ENCODE measurements at places on chromosomes 1 and 21. TPM values are rescaled to one million over a fixed set of nuclear protein-coding genes. Genes with fewer than 3 reads are reported as not detected.
A peak's percentile ranks its signal among the peaks of the same experiment; 100 is the strongest.

SH2D1B gene
- not detected for total RNA-seq

DNA sequence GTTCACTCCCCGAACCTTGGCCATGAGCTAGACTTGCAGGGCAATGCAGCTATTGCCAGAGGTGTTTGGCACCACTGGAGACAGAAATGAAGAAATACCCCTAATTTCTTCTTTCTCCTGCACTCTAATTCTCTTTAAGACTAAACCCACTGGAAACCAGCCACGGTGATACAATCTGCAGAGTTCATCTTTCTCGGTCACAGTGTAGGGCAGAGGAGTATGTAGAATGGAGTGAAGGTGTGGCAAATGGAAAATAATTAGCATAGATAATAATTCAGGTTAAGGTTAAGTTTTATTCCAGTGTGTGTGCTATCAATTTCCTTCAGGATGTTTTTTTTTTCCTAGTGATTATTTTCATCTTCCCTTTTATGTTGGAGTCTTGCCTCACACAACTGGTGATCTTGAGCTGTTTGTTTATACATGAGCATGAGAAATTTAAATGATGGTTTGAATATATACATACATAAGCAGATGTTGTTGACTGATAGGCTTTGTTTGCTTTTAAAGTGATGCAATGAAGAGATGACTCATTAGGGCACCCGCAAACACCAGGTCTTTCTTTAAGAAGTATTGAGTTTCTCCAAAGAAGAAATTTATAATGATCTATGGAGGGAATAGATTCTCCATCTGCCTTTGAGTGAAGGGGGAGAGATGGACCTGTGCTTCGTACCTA is 81.9 kb downstream of the SPATA17 start:
- peaks cover 20% of the 10 kb centered on the region for H3K27me3 ChIP-seq
- H3K4me1 ChIP-seq = no peaks in the 10 kb centered on the region
- H3K4me3 ChIP-seq = no peak overlapping the region
- DNase-seq = no peak
- no peaks in the 10 kb centered on the region for H3K36me3 ChIP-seq

DNA sequence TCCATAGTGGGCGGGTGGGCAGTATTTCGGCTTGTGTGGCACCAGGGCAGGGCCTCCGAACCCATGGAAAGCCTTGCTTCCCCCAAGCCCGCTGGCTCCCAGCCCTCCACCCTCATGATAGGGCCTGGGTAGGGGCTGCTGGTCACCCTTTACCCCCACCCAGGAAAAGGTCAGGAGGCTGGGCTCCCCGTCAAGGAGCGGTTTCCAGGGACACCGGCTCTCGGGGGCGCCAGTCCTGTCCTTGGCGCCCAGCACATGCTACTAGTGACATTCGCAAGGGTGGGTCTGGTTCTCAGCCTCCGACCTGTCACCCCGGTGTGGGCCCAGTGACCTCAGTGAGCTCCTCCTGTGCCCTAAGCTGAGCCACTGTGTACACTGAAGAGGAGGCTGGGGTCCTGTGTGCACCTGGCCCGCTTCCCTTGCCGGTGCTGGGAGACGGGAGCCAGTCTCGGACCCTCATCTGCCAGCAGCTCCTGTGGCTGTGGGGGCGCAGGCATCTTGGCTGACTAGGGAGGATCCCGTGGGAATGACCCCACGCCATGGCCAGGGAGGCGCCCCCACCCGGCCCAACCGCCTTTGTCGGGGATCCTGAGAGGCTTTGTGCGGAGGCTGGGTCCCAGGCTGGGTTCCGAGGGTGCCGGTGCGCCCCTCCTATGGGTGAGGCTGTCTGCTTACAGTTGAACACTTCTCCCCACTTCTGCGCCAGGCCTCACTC is 54.6 kb downstream of the SKI start:
- no peaks in the 10 kb centered on the region for H3K27me3 ChIP-seq
- DNase-seq = no peak
- H3K27ac ChIP-seq = peak overlapping the region; percentile 61
- H3K4me3 ChIP-seq = no peak overlapping the region
- peaks cover 19% of the 10 kb centered on the region for H3K4me1 ChIP-seq

DNA sequence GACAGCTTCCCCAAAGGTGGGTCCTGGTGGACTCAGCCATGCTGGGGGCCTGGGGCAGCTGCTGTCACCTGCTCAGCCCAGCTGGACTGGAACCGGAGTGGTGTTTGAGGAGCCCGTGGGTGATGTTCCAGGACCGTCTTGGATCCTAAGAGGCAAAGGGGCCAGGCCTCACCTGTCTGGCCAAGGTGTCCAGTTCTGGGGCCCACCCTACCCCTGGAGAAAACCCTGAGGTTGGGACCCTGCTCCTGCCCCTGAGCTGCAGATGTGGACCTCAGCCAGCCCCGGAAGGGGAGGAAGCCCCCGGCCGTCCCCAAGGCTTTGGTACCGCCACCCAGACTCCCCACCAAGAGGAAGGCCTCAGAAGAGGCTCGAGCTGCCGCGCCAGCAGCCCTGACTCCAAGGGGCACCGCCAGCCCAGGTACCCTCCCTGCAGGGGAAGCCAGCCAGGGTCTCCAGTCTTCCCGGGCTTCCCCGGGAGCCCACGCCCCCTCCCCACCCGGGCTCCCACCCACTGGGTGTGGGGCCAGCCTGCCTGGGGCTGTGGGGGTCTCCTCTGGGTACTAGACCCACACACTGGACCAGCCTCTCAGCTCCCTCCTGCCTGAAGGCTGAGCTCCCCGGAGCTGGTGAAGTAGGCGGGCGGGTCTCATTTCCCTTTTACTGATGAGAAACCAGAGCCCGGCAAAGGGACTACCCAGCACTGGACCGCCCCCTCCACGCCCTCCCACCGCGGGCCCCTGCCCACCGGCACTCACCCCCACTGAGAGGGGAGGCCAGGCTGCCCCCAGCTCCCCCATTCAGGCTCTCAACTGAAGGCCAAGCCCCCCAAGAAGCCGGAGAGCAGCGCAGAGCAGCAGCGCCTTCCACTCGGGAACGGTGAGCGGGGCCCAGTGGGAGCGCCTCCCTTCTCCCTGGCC is 1.3 kb downstream of the AIRE start:
- no peak for DNase-seq
- H3K27ac ChIP-seq = no peak overlapping the region
- no peaks in the 10 kb centered on the region for H3K36me3 ChIP-seq
- no peak overlapping the region for H3K4me3 ChIP-seq
- peaks cover 2% of the 10 kb centered on the region for H3K4me1 ChIP-seq
- H3K27me3 ChIP-seq = peaks cover 3% of the 10 kb centered on the region

PALMD gene
- not detected for total RNA-seq

Data from activated naive CD4-positive, alpha-beta T cell treated with anti-CD3 and anti-CD28 coated beads for 36 hours (primary cell).